ENCODE measurements at places on chromosomes 2 and 18.

DNA sequence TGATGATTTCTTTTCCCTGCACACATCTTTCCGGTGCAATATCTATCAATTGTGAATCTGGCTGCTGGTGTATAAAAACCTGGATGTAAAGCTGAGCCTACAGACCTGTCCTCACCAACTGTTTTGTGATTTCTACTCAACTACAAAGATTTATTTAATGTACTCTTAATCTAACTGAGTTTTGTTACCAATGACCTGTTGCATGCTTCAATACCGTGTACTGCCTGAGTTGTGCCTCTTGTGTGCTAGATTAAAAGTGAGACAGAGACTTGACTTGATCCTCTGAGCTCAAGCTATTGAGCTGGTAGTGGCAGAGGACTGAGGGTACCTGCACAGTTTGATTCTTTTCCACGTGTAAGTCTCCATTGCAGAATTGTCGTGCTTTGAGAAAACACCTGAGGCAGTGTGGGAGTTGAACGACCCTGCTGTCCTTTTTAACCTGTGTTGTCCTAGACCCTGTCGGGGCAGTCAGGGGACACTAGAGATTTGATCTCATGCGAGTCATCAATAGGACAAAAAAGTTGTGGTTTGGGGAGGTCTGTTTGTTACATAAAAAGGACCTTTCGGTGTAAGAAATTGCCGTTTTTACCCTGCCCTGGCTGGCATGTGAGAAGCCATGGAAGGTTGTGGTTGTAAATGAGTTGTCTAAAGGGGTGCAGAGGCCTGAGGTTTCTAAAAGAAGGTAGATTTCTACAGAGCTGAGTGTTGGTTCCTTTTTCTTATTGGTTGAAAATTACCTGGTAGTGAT lies 231.3 kb downstream of the ALPK2 start:
- DNase-seq, result no peak

DNA sequence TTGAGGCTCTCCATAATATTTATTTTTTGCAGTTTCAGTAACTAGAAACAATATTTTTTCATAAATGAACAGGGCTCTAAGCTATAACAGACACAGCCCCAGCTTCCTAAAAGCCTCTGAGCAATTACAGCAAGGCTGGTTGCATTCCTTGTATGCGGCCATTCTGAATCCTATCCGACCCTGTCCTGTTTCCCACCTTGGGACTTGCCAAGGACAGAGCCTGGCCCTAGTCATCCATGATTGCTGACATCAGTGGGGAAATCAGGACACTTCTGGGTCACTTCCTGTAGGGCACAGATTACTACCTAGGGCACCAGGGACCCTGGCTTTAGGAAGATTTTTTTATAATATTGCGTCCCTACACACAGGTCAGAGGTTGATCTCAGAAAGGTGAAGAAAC lies 5.5 kb downstream of the TMEM177 start:
- no peak for DNase-seq

- peak; percentile 73 for DNase-seq
Measured at GRCh38 chr2:207143215-207144172, 22.3 kb downstream of the KLF7 start.

DNA sequence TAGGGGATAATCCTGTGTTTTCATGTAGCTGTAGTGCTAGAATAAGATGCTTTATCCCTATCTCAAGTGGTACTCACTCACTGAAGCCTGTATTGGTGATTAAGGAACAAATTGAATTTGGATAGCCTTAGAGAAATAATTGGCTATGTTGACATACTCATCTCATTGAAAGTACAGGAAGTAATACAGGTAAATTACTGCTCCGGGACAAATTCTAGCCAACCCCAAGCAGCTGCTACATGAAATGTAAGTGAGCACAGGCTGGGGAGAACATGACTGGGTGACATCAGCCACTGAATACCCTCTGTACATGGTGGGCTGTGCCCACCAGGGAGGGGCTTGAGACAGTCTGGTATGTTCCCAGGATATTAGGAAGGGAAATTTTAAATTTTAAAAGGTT lies 188.4 kb upstream of the RASGRP3 start:
- no peak for DNase-seq

DNA sequence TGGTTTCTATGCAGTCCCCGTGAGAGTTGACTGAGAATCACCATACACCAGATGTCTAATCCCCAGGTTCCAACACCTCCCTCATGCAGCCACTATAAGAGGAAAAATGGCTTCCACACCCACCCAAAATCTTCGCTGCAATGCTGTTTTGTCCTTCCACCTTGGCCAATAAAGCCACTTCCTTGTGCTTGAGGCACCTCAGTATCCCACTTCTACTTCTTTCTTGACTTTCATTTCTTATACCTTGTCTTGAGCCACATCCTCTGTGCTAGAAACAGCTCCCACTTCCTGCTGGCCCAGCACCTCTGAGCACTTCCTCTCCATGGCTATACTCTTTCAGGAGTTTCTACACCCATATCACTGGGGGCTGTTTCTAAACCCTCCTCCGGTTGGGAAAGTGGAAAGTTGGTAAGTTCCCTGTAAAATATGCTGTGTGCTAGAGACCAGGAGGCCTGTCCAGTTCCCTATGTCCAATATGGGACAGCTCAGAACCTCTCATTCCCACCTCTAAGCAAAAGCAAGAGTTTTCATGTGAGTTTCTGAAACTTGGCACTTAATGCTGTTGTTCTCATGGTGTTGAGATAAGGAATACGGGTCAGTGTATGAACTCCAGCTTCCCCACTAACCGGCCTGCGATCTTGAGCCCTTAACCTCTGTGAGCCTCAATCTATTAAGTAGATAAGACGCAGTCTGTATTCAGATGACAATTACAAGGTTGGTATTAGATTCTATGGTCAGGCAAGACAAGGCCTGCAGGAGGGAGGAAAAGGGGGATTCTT lies 209.1 kb upstream of the ID2 start:
- no peak for DNase-seq

GRCh38 chr2:45009303-45009927 lies at the start of gene SIX2:
Gene SIX2 (minus strand): TSS chr2:45009452. CDS start chr2:45009110, 342 bp downstream.
- DNase-seq, result peak; percentile 96

GRCh38 chr18:53219853-53220252 lies 879.9 kb downstream of the DCC start:
- no peak for DNase-seq

DNA sequence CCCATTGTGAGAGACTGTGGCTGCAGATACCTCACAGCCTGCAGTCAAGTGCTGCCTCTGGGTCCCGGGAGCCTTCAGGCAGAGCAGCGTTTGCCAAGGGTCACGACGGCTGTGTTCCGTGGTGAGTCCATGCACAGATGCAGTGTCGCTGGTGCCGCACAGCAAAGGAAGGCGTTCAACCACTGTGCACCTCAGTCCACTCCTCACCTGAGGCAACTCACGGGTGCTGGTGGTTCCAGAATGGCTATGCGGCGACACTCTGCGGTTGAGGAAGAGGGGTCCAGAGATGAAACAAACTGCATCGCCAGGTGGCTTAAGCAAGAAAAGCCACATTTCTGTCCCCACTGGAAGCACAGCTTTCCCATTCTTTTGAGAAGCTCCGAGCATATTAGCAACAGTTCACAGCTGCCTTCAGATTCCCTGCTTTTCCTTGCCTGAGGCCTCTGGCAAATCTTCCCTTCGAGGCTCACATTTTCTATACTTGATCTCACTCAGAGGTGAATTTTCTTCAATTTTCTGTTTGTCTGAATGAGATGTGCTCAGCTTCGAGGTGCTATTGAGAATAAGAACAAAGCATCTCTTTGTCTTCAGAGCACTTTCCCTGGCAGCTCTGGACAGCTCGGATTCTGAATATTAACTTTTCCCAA lies 208.8 kb upstream of the TWIST2 start:
- no peak for DNase-seq

DNA sequence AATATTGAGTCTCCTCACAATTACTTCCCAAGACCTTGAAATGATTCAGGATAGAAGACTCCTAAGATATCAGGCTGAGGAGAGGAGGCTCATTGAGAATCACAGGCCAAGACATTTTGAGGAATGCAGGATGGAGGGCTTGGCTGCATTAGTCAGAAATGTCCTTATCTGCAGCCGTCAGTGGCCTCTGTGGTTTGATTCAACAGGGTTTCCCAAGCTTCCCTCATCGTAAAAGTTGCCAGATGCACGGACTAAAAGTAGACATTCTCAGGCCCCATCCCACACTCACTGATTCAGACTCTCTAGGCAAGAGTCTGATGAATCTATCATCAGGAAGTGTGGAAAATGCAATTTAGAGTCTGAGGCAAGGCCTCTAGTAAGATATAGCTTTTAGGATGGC lies 34.0 kb upstream of the TMEM178A start:
- peak; percentile 90 for DNase-seq

GRCh38 chr2:27024188-27024587 lies 8.6 kb upstream of the TMEM214 start:
- DNase-seq, result no peak

DNA sequence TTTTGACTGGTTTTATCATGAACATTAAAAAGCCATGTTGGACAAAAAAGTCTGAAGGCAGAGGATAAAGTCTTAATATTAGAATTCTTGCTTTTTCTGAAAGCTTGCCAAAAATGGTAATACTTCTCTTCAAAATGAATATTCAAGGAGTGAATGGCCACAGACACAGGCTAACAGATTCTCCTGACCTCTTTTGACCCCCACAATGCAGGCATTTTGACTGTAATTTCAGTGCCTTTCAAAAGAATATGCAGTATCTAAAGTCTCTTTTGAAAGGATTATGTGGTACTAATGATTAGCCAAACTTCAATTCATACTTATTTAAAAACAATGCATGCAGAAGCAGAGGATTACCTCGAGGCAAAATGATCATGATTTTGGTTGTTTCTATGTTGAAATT lies 557.8 kb upstream of the GCFC2 start:
- DNase-seq, result no peak

- no peak for DNase-seq
Measured at GRCh38 chr2:54597153-54597848, 126.2 kb upstream of the EML6 start.

GRCh38 chr2:166627893-166628292 lies 133.8 kb upstream of the SCN7A start:
- no peak for DNase-seq

- no peak for DNase-seq
Measured at GRCh38 chr2:231348173-231348572, 47.3 kb upstream of the B3GNT7 start.

GRCh38 chr18:50651334-50651733 lies 91.4 kb downstream of the MAPK4 start:
- no peak for DNase-seq

- peak; percentile 18 for DNase-seq
Measured at GRCh38 chr2:56287974-56288373, 104.2 kb downstream of the CCDC85A start.

- DNase-seq, result peak; percentile 72
Measured at GRCh38 chr18:9101730-9102507, 580 bp upstream of the NDUFV2 start.

- no peak for DNase-seq
Measured at GRCh38 chr2:126041391-126042047, 614.4 kb upstream of the GYPC start.

DNA sequence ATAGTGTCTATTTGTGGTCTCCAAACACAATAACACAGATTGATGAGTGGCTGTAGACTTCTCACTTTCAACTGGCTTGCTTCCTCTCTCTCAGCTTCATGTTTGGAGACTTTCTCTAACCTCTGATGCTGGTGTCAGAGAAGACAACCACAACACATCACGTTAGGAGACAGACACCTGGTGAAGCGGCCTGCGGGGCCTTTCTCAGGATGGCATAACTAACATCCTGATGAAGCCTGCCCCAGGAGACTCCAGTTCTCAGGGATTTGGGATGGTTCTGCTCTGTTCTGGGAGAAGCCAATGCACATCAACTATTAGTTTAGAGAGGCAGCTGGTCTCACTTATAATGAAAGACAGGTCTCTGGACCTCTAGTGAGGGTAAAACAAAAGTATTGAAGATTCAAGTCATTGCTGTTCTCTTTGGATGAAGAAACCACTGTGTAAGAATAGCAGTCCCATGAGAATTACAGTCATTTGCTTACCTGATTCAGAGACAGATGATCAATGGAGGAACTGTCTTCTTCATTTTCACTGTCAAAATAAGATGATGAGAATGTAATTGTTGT lies 2.0 kb downstream of the IL1A start:
- no peak for DNase-seq

GRCh38 chr2:219368690-219369191 lies 19.0 kb downstream of the DNPEP start:
- DNase-seq, result peak; percentile 30

DNA sequence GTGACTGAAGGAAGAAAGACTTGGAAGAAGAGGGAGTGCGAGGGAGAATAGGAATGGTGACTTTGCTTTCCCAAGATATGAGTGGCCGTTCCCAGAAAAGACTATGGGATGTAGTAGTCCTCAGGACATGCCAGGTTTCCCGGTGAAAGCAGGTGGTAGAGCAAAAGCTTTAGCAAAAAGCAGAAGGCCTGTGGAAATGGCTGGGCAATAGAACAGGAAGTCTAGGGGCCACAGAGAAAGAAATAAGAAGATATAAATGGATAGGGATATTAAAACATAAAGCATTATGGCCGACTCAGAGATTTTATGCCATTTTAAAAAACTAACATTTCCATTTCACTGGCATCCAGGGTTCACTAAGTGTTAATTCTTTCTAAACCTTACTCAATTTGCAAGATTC lies 1.2 kb upstream of the SERPINB13 start:
- no peak for DNase-seq

GRCh38 chr2:109216332-109216731 lies 87.3 kb downstream of the SH3RF3 start:
- DNase-seq, result no peak

DNA sequence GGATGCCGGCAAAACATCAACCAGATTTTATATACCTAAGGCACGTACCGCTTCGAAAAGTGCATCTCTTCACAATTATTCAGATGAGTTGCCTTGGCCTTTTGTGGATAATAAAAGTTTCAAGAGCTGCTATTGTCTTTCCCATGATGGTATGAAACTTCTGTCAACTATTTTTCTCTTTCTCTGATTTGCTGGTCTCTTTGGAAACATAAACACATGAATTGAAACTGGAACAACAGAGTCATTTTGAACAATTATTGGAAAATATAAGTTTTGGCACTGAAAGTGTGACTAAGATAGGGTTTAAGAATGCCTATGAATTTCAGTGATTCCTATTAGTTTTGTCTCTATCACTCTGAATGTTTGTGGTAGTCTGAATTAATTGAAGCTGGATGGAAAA lies 109.9 kb downstream of the DPP4 start:
- no peak for DNase-seq

DNA sequence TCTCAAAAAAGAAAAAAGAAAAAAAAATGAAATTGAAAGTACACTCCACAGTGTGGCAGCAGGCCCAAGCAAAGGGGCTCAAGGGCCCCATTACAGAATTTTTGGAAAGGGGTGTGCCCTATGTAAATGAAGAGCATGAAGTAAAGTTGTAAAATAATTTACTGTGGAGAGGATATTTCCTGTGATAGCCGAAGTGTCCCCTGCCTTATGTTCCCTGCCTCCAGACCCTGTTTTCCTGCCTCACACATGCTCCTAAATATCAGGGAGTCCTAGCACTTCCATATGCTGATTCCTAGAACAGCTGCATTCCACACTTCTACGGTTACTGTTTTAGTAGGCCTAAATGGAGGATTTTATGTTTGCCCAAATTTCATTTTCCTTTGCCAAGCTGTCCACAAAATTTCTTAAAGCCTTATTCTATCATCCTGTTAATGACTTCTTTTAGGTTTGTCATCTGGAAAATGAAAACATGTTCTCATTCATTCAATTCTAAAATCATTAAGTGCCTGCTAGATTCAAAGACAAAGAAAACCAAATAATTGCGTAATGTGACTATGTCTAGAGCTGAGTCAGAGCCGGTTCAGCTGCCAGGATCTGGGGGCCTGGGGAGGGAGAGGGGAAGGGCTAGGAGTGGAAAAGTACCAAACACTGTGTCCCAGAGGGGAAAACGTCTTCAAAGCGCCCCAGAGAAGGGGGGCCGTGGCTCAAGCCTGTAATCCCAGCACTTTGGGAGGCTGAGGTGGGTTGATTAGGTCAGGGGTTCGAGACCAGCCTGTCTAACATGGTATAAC lies 25.9 kb upstream of the IMPA2 start:
- DNase-seq, result peak; percentile 95
